ENCODE measurements at places on chromosomes 12 and 14.

GRCh38 chr12:60475825-60476224 is 880.0 kb downstream of the SLC16A7 start:
- DNase-seq = no peak

GRCh38 chr12:67969134-67969802 is 20.0 kb upstream of the IFNG-AS1 start:
- DNase-seq = no peak

DNA sequence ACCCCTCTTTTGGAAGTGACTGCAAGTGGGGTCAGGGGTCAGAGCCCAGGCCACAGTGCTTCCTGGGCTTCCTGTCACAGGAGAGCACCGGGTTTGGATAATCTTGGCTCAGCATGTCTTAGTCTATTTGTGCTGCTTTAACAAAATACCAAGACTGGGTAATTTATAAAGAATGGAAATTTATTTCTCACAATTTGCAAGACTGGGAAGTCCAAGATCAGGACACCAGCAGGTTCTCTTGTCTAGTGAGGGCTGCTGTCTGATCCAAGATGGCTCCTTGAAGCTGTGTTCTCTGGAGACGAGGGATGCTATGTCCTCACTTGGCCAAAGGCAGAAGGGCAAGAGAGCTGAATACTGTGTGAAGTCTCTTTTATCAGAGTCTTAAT is 74.1 kb downstream of the RIN3 start:
- no peak for DNase-seq

DNA sequence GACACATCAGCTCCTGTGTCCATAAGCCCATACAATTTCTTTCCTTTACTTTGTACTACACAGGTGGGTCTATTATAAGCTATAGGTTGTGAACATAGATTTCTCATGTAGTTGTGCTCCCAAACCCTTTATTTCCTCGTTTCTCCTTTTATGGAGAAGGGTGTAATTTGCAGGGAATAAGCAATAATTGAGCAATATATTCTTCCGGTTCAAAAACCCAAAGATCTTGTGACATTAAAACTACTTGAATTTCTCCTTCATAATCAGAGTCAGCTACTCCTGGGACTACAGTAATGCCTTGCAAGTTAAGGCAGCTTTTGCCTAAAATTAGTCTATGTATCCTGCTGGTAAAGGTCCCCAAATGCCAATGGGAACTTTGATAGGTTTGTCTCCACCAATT is 19.1 kb upstream of the MAPKAPK5 start:
- no peak for DNase-seq

DNA sequence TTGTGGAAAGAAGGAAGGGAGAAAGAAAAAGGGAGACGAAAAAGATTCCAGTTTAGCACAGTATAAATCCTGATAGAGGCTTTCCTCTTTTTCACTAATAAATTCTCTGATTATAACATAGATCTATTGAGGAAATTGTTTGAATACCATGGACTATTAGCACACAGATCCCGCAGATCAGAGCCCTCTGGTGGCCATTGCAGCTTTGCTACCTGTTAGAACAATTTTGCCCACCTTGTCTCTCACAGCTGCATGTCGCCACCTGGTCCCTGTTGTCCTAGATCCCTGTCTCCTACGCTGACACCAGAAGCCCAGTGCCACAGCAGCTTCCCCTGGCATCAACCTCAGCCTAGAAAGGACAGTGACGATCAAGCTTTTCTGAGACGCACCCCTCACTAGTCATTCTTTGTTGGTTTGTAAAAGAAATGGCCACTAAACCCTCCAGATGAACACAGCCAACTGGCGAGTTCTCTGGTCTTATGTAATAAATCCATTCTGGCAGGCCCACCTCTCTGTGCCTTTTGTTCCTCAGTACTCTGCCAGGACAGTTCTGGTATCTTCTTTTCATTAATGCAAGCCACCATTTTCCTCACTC is 9.9 kb downstream of the GPHB5 start:
- DNase-seq = no peak

DNA sequence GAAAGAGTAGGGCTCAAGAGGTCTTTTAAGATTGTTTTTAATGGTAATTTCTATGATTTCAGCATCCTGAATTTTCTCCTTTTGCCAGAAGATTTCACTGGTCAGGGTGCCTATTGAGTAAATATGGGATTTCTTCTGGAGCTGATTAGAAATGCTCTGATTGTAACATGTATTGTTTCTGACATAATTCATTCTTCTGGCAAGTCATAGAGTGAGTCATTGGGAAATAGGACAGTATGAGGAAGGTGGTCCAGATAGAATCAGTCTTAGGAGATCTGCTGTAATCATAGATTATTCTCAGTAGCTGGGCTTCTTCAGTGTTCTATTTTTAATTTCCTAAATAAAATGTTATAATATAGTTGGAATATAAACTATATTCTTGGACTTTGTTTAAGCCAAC is 182.0 kb upstream of the NAV3 start:
- no peak for DNase-seq

GRCh38 chr14:85293612-85294234 is 236.2 kb upstream of the FLRT2 start:
- DNase-seq = no peak

DNA sequence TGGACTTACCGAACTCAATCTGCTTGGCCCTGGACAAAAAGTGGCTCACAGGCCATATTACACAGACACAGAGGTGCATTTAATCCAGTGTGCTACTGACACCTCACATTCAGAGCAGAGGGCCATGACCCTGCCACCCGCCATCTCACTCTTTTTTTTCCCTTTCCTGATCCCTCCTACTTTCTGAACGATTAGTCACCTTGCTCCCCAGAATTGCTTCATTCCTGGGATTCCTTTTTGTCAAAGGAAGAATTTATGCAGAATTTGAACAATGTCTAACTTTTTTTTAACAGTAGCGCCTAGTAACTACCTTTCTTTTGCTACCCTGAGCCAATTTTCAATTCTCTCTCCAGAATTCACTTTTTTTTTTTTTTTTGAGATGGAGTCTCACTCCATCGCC is 4.6 kb downstream of the PKP2 start:
- no peak for DNase-seq

- no peak for DNase-seq
Observed at GRCh38 chr12:92905258-92905810, 23.8 kb downstream of the EEA1 start.

DNA sequence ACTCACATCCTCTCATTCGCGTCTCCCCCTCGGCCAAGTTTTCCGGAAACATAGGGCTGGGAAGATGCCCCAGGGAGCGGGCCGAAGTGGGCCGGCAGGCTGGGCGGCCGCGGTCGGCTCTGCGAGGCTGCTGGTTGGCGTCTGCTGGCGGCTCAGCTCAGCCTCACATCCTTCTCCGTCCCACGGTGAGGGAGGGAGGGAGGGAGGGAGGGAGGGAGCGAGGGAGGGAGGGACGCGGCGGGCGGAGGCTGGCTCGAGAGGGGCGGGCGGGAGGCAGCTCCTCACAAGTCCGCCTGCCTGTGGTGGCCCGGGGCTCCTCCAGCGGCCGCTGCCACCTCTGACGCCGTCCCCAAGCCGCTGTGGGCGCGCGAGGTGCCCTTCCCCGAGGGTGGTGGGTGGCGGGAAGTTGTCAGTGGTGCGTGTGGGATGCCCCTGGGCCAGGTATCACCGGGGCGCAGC is 93.8 kb downstream of the RFLNA start:
- DNase-seq = peak; percentile 53

- no peak for DNase-seq
Observed at GRCh38 chr14:57420986-57421385, 30.6 kb downstream of the NAA30 start.

DNA sequence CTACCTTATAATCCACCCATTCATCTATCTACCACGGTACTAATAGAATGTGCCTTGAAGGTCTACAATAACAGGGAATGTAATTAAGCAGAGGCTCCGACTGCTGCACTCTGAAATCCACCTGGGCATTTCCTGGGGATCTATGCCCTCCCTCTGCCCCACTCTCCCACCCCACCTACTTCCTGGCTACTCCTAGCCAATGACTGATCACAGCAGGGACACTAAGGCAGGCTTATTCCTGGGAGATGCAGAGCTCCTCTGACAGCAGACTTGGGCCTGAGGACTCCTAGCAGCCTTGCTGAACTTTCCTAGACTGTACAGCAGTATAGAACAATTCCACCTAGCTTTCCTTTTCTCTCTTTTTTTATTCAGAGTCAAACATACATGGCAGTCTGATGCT is 91.1 kb upstream of the DHRS4 start:
- DNase-seq = no peak

- no peak for DNase-seq
Observed at GRCh38 chr14:92397150-92397952, 74.4 kb downstream of the SLC24A4 start.

DNA sequence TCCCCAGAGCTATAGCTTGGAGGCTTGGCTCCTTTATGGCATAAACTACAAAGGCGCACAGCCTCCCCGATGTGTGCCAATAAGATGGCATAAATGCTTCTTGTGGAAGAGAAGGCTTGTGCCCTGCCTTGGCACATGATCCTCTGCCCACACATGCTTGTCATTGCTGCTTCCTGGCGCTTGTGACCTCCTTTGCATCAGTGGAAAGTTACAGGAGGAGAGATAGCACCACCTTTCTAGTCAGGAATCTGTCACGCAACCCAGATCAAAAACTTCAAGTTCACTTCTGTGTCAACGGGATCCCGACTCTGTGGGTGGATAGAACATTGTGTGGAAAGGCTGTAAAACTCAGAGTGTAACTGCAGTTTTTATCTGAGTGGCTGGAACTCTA is 183.8 kb upstream of the HIF1A start:
- no peak for DNase-seq

- DNase-seq = no peak
Observed at GRCh38 chr12:41106315-41106714, 81.8 kb upstream of the PDZRN4 start.

- DNase-seq = no peak
Observed at GRCh38 chr12:89358805-89359204, 6.5 kb upstream of the DUSP6 start.

DNA sequence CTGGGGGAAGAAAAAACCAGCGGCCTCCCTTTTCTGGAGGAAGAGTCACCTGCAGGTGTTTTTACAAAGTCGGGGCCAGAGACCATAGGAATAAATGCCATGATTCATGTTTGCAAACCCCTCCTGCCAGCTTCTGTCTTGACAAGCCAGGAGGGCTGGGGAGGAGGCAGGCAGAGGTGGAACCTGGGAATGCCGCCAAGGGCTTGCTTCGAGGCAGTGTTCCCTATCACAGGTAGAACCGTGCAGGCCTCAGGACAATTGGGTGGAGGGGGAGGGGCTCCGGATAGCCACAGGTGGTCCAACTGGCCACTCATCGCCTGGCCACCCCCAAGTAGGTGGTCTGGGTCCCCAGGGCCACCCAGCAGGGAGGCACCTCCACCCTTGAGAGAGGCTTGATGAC is 14.2 kb upstream of the DLK1 start:
- DNase-seq = no peak

DNA sequence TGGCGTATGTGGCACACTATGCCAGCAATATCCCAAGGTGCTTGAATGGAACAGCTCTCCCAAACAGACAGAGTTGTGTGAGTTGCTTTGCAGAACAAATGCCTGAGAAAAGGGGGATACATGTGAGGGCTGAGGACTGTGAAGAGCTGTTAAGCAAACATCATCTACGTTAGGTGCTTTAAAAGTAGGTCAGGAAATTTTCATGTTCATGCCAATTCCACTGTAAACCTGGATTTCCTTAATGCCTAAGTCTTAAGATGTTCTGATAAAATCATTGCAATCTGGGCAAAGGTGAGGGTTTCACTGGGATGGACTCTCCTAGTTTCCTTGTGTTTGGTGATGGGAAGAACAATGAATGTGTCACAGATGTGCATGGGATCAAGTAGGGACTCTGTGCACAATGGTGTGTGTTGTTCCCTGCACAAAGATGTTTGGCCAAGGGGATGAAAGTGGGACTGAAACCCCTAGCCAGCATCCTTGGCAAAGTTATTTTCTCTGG is 227.9 kb downstream of the KTN1 start:
- DNase-seq = no peak

DNA sequence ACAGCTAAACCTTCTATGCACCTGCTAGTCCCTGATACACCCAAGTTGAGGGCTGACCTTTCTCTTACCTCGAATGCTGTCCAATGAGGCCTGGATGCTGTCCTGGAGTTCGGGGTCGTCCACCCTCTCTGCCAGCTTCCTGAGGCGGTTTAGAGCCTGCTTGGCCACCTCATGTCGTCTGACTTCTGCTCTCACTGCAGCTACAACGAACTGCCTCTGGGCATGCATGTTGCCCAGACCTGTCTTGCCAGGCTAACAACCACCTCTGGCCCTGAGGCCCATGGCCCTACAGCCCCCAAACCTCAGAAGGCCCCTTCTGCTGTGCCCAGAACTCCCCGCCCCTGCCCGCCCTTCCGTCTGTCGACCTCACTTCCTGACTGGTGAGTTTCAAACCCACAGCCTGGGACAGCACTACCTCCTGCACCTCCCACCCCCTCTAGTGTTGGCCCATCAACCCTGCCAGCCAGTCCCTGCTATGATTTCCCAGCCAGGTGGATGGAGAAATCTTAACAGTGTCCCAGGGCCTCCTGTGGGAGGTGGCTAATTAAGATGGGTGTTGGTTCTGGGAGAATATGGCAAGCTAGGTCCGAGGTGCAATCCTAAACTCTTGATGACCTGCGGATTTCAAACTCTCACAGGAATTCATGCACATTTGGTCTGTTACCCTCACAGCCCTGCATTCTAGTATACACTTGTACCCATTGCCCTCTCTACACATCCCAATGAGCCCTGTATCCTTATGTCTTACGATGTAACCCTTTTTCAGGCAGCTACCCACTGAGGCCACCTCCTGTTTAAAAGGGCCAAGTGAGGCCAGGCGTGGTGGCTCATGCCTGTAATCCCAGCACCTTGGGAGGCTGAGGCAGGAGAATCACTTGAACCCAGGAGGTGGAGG is 2.7 kb upstream of the TSPAN31 start:
- DNase-seq = no peak

- no peak for DNase-seq
Observed at GRCh38 chr12:90653040-90653439, 301.9 kb downstream of the CCER1 start.

DNA sequence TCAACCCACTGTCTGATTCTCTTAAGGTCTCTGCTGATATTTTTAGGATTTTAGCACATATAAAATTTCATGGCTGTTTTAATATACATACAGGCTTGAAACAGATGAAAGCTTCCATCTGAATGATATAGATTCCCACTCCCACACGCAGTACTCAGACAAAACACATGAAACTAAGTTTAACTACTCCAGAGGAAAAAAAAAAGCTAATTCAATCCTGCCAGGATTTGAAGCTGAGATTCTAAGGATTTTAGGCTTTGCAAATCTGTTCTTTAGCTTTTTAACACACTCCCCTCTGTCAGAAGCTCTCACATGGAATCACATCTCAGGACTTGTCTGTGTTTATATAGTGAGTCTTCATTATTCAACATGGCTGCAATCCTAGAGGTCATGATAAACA is 217.3 kb downstream of the BCAT1 start:
- DNase-seq = no peak

GRCh38 chr14:78319406-78319805 is 149.2 kb downstream of the NRXN3 start:
- DNase-seq = no peak

DNA sequence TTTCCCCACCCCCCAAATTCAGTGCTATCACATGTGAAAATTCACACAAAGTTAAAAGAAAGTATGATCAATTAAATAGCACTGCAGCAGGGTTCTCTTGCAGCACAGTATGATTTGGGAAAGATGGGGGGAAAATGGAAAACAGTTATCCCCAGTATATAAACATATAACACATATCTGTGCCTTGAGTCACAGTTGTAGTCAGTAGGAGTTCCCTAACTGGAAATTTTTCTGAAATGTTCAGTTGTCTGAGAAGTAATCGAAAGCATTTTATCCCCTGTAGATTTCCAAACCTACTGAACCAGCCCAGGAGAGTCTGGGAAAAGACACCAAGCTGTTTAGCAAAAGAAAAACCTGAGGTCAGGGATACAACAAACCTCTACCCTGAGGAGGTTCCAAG is 47.0 kb downstream of the C12orf50 start:
- no peak for DNase-seq

- no peak for DNase-seq
Observed at GRCh38 chr12:75716291-75717025, 205.0 kb upstream of the KRR1 start.
